Heart right ventricle (tissue), 16 donors: ENCODE measurements at places on chromosomes 16 and 17. TPM values are rescaled to one million over a fixed set of nuclear protein-coding genes. Genes with fewer than 3 reads are reported as not detected.

NOTUM gene
- total RNA-seq, result 0.27 TPM

ARRB2 gene
- total RNA-seq, result 16.0 TPM

CDH13 gene
- total RNA-seq, result 207 TPM

- no peaks in the 10 kb centered on the region for H3K27me3 ChIP-seq
- no peak for DNase-seq
- no peak overlapping the region for H3K27ac ChIP-seq
- no peaks in the 10 kb centered on the region for H3K4me1 ChIP-seq
- H3K4me3 ChIP-seq, result no peak overlapping the region
Observed at GRCh38 chr17:60107526-60108257, 29.0 kb upstream of the HEATR6 start.
